Activated CD4-positive, alpha-beta T cell treated with anti-CD3 and anti-CD28 coated beads, Interleukin-2, amount 50 U/mL, for 4 hours (primary cell): ENCODE measurements at places on chromosomes 7 and 10.

DNA sequence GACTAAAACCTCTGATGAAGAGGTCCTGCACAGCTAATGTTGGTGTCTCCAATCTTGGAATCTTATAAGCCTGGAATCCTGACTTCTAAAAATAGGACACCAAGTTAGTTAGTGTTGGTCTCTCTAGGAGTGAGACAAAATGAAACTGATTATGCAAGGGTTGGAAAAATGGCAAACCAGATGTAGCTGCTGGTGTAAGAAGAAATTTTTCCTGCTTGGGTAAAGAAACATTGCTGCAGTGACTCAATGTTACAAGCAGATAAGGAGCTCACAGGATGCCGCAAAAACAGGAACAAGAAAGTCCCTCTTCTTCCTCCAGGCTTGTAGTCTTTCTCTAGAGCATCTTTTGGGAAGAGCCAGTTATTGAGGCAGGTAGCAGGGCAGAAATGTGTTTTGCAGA is 449.0 kb downstream of the ETV1 start:
- no peak for DNase-seq

GRCh38 chr10:128151031-128151430 is 24.8 kb upstream of the MKI67 start:
- DNase-seq = no peak

DNA sequence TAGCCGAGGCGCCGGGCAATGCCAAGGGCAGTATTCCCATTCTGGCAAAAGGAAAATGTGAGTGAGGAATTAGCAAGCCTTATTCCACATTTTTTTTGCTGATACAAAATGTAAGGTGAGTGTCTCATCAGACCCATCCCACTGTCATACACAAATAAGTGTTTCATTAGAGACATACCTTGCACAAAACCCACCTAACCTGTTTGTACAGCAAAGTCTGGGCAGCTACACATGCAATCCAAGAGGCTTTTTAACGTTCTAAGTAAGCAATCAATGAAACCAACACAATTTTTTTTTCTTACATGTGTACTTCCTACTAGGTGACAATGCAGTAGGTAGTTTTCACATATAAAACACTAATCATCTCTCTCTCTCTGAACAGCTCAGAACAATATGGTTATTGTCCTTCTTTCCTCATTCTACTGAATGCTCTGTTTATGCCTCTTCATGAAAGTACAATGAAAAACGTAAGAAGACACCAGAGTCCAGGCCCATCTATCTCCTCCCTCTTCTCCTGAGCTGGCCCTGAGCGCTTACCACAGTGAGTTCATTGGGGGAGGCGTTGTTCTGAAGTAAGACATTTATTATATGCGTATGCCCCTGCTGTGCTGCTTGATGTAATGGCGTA is 217.2 kb downstream of the ANK3 start:
- DNase-seq = no peak

- no peak for DNase-seq
These were observed 414.7 kb upstream of the SEMA3C start for GRCh38 chr7:81333536-81333935.

- no peak for DNase-seq
These were observed 40.5 kb downstream of the RCC1L start for GRCh38 chr7:75033064-75033463.

GRCh38 chr7:36422072-36422471 is 32.4 kb downstream of the ANLN start:
- DNase-seq = no peak

GRCh38 chr7:104650991-104651640 is 322.7 kb downstream of the LHFPL3 start:
- no peak for DNase-seq

DNA sequence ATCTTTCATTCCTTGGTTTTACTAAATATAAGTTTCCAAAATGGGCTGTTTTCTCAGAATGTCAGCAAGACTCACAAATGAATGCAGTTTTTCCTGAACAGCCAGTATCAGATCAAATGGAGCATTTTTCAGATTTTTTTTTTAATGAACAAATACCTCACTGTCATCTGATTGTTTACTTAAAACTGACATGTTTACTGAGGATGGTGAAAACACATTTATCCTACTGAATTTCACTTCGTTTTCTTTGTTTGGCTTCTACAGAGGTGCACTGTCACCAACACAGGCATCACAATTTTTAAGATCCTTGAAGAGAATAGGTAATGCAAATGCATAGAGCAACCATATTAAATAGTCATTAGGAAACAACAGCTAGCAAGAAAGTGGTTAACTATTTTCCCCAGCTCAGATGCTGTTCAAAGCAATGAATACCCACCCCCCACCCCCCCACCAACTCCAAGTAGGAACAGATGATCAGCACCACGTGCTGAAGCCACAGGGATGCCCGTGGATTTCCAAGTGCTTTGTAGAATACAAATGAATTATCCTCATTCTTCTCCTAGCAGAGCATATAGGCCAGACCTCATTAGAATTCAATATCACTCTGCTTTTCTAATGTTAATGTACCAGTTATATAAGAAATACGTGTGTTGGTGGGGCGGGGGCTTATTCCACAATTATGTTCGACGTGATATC is 205.9 kb downstream of the SKAP2 start:
- no peak for DNase-seq

- DNase-seq = no peak
These were observed 12.4 kb downstream of the DIP2C start for GRCh38 chr10:677038-677437.

- DNase-seq = no peak
These were observed 515 bp downstream of the GSDME start for GRCh38 chr7:24756545-24757352.

DNA sequence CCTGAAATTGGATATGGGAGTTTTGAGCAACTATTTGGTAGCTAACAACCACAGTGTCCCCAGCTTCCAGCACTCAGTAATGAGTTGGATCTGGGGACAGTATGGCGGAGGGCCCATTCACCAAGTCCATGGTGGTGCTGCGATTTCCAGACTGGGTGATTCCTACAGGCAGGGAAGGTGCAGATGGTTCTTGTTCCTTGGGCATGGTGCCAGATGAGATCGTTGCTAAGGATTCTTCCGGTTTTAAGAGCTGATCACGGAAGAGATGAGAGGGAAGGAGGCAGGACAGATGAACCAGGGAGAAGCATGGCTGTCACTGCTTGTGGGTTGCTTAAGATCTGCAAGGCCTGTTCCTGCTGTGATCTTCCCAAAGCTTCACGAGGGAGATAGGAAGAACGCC is 380.3 kb downstream of the TCERG1L start:
- no peak for DNase-seq
